ENCODE measurements at places on chromosomes 5 and 9. TPM values are rescaled to one million over a fixed set of nuclear protein-coding genes. Genes with fewer than 3 reads are reported as not detected.

GRCh38 chr9:33850677-33851076, 33.7 kb downstream of the UBE2R2 start:
- no peak for DNase-seq

DNA sequence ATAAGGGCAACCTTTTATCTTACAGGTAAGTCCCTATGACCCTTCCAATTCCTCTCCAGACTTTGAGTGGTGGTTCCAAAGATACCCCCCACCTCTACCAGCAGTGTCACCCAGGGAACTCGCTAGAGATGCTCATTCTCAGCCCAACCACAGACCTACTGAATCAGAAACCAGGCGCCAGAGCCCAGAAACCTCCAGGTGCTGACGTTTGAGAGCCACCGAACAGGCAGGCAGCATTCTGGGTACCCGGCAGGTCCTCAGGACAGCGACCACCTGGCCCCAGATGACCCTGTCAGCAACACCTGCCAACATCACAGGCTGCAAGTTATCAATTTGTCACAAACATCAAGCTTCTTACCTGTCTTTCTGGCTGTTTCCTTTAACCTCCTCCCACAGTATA, 19.5 kb downstream of the RAPGEF1 start:
- no peak for DNase-seq

GRCh38 chr9:114301798-114302565, 20.9 kb upstream of the ORM1 start:
- no peak for DNase-seq

- no peak for DNase-seq
These were observed 61.7 kb downstream of the TRIO start for GRCh38 chr5:14204785-14205321.

- no peak for DNase-seq
These were observed 51.6 kb upstream of the FUBP3 start for GRCh38 chr9:130527651-130528310.

- no peak for DNase-seq
These were observed 156.1 kb upstream of the MRPS30 start for GRCh38 chr5:44652674-44653073.

- DNase-seq = no peak
These were observed 49.4 kb downstream of the FNIP1 start for GRCh38 chr5:131747180-131748105.

- DNase-seq = peak; percentile 69
These were observed 144.6 kb downstream of the CETN3 start for GRCh38 chr5:90264689-90265544.

- DNase-seq = no peak
These were observed 127.6 kb downstream of the SLC28A3 start for GRCh38 chr9:84212982-84213381.

GRCh38 chr5:119290161-119290569, 65.7 kb upstream of the TNFAIP8 start:
- no peak for DNase-seq

DNA sequence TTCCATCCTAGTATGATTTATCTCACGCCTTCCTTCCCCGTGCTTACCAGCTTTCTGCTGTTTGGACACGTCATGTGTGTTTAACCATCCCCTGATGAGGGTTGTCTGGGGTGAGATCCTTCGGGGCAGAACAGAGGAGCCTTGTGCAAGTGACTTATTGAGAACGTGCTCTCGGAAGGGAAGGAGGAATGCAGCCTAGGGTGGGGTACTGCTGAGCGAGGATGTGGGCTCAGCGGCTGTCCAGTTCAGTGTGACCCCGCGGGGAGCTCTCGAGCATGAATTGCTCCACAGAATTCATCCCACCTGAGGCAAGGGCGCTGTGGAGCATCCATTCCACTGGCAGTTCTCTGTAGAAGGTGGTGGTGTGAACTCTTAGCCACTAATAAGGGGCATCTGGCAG, 4.0 kb downstream of the MYOZ3 start:
- no peak for DNase-seq

DNA sequence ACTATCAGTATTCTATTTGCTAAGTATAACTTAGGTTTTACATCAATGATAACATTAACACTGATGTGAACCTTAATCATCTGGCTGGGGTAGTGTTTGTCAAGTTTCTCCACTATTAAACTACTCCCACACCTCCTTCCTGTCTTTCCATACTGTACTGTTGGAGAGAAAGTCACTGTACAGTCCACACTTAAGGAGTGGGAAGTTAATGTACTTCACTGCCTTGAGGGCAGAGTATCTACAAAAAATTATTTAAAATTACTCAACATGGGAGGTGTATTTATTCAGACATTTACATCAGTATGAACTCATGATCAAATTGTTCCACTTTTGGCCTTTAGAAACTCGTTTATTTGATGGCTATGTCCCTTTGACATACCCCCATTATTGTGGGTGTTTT, 11.9 kb downstream of the UHRF2 start:
- DNase-seq = no peak

GRCh38 chr5:95644351-95645042, 2.1 kb upstream of the RFESD start:
- DNase-seq = peak; percentile 37

- DNase-seq = no peak
These were observed 630.7 kb upstream of the ZNF608 start for GRCh38 chr5:125377141-125377540.

DNA sequence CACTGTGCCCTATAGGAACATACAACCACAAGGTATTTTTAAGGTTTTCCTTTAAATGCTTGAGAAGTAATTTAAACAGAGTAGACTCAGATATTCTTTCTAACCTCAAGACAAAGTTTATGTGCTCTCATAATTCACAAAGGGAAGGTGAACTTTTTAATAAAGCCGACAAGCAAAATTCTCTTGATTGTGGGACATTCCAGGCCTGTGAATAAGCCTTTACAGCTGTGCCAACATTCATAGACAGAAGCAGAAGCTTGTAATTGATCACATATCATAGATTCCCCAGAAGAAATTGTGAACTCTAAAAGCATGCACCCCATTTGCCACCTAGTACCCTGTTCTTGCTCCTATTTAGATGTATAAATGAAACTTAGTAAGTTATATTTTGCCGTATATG, 1107.8 kb upstream of the SEMA6A start:
- DNase-seq = no peak

DNA sequence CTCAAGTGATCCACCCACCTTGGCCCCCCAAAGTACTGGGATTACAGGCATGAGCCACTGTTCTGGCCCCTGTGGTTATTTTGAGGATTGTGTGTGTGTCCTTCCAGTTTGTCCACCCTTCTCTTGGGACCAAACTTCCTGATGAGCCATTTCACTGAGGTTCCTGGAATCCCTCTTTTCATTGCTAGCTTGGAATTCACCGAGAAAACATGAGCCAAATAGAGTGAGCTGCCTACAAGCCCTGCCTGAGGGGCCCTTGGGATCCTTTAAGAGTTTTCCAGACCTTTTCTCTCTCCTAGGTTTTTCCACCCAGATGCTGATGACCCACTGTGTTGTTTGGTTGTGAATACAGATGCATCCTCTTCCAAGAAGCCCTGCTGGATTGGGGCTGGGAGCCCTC, 13.2 kb upstream of the KIF12 start:
- DNase-seq = no peak

DNA sequence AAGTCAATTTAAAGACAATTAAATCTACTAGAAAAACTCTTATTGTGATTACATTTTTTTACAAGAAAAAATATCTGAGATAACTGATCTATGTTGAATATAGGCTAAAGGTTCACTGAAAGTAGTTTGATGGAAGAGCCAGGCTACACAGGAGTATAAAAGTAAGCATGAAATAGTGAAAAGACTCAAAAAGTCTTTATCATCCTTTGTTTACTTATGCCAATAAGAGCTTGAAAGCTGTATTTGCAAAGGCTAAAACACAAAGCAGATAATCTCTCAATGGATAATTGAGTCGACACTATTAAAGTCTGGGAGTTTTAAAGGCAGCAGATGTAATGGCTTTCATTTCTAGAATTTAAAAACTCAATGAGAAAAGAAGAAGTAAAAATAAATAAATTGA, 42.0 kb downstream of the SSBP2 start:
- no peak for DNase-seq

DNA sequence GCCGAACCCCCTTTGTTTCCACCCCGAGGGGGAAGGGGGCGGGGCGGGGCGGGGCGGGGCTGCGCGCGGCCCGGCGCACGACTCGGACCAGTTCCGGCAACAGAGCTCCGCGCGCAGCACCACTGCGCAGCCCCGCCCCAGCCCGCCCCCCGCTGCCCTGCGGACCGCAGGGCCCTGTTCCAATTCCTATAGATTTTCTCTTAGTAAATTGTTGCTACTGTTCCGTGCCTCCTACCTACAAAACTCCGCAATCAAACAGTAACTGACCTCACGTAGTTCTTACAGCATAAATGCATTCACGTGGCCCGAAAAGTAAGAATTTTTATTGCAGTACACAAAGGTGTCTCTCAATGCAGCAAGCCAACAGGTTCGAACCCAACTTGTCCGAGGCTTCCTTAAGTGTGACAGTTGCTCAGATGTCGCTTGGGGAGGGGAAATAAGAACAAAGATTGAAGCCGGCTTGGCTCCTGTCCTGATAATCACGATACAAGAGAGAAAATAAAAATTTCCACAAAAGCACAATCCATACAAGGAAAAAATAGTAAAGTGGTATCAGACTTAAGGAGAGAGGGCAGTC, 1.2 kb upstream of the RNF38 start:
- DNase-seq = peak; percentile 74

DNA sequence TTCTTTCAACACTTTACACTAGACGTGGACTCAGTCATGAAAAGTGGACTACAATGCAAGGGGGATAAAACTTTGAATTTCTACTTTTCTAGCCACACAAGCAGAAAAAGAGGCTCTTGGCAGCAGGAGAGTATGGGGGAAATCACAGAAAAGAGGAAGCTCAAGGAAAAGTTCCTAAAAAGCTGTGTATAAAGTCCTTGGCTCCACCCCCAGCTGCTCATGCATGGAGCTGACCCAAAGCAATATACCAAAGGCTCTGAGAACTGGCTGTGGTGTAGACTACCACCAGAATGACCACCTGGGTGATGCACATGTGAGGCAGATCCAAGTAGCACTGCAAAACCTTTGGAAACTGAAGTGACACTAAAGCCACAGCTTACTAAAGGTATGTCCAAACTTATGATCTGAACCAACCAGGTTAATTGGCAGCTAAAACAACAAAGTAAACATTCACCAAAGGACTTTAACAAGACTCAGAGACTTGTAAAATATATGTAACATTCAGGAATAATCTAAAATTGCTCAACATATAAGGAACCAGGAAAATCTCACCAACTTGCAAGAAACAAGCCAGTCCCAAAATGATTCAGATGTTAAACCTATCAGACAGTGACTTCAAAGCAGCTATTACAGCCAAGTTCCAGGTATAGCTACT, 55.5 kb upstream of the RASGRF2 start:
- DNase-seq = no peak

DNA sequence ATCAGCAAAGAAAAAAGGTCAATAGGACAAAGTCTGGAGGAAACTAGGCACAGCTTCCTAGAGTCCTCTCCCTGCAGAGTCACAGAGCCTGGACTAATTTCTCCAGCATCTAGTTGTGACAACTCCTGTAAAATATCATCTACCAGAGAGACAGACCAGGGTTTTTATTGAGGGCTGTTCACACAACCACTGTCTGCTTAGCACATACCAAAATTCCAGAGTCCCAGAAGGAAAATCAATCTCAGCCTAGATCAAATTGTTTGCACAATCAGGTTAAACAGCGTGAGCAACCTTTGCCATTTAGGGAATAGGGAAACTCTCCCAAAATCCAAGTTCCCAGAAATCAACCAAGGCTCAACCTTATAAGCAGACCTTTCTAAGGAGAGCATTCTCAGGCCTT, 190.3 kb downstream of the SYK start:
- no peak for DNase-seq

GRCh38 chr5:130017173-130017572, 112.9 kb downstream of the CHSY3 start:
- no peak for DNase-seq

GRCh38 chr5:54671111-54671531, 153.6 kb downstream of the SNX18 start:
- no peak for DNase-seq

DNA sequence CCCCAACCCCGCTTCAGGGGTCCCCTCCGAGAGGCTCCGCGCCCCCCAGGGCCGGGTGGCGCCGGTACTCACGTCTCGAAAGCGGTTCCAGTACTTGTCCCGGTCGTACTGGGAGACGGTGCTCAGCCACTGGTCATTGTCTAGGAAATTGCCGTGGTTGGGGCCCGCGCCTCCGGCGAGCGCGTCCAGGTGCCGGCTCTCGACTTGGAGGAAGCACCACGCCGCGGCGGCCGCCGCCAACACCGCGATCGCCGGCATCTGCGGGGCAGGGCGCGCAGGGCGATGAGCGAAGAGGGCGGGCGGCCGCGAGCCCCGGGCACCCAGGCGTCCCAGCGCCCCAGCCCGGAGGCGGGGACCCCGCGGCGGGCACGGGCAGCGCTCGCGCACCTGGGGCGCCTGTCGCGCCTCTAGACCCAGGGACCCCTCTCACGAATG, 808 bp downstream of the SPOCK1 start:
- DNase-seq = peak; percentile 10

- no peak for DNase-seq
These were observed 194.2 kb upstream of the CHD1 start for GRCh38 chr5:99122976-99123375.

DNA sequence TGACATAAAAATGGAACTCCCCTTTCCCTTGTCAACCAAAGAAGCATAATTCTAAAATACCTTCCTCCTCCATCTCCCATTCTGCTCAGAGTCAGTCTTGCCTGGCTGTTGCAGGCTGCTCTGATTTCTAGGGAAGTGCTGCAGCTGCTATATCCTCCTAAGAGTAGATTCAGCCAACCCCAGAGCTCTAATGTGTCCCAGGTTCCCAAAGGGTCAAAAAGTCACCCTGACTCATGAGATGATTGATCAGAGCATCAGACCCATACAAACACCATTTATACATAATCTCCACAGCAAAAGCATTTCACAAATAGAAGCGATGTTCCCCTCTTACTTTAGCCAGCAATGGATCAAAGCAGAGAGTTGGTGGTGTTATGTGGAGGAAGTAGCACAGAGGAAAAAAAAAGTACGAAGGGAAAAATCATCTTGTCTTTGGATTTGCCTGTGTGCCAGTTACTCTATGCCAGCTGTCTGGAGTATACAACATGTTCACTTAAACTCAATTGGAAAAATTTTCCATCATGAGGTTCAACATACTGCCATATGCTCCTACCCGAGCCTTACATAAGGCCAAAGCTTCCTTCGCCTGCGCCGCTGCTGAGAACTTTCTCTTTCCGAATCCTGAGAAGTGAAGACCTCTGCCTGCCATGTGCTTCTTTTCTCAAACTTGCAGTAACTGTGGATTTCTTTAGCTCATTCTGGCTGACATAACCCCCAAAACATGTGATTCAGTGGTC, 258.0 kb downstream of the TLE4 start:
- DNase-seq = no peak

GRCh38 chr9:38227061-38227540, 158.1 kb upstream of the SHB start:
- peak; percentile 57 for DNase-seq

- no peak for DNase-seq
These were observed 99.1 kb upstream of the ABCA1 start for GRCh38 chr9:105027084-105027483.

- no peak for DNase-seq
These were observed 29.2 kb upstream of the SMC5 start for GRCh38 chr9:70229579-70229978.

GRCh38 chr5:81825237-81825636, 74.3 kb upstream of the SSBP2 start:
- DNase-seq = peak; percentile 98

The MRNIP gene
- 37.1 TPM for total RNA-seq

The N4BP3 gene
- 5.9 TPM for total RNA-seq

The IL9 gene
- total RNA-seq = not detected

The MARVELD2 gene
- 85.4 TPM for total RNA-seq

The FAM170A gene
- not detected for total RNA-seq

The ISL1 gene
- not detected for total RNA-seq

The TRIM52 gene
- 21.7 TPM for total RNA-seq

The CCDC152 gene
- total RNA-seq = 1.7 TPM

The TNPO1 gene
- total RNA-seq = 122 TPM

The SPINK13 gene
- not detected for total RNA-seq
